ENCODE measurements at places on chromosomes 1 and 21. TPM values are rescaled to one million over a fixed set of nuclear protein-coding genes. Genes with fewer than 3 reads are reported as not detected.
A peak's percentile ranks its signal among the peaks of the same experiment; 100 is the strongest.

- no peak for DNase-seq
These were observed 22.5 kb downstream of the PKP1 start for GRCh38 chr1:201305815-201306214.

GRCh38 chr1:167713330-167714081 lies 8.3 kb upstream of the MPZL1 start:
- DNase-seq, result peak; percentile 83

DNA sequence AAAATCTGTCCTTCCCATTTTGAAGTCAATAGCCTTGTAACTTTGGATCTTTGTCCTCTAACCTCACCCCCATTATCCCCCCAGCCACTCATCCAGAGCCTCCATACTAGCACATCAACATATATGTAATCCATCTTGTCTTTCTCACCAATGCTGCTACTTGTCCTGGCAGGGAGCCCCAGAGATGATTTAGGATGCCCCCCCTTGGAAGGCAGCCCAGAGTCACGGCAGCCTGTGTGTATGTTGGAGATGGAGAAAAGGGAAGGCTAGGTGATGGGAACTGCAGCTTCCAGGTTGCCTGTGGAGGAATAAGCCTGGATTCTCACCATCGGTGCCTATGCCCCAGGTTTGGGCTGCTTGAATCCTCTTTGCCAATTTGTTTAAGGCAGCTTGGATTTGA lies 51.7 kb upstream of the SCMH1 start:
- DNase-seq, result no peak

DNA sequence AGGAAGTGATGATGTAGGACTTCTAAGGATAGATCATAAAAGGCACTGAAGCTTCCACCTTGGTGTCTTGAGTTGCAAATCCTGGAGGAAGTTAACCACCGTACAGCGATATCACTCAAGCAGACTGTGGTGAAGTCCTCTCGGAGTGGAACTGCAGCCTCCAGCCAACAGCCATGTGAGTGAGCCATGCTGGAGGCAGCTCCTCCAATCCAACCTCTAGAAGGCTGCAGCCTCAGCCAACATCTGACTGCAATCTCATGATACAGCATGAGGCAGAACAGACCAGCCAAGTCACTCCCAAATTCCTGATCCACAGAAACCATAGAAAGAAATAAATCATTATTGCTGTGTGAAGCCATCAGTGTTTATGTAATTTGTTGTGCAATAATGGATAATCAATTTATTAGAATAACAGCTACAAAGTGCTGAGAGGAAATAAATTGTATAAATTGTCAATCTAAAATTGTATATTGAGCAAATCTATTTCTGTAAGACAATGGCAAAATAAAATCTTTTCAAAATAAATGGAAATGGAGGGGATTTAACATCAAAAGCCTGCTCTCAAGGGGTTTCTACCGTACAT lies 65.0 kb downstream of the PRSS38 start:
- no peak for DNase-seq

GRCh38 chr21:27425574-27425973 lies 458.7 kb upstream of the ADAMTS5 start:
- no peak for DNase-seq

GRCh38 chr1:234659538-234659937 lies 49.6 kb upstream of the IRF2BP2 start:
- no peak for DNase-seq

DNA sequence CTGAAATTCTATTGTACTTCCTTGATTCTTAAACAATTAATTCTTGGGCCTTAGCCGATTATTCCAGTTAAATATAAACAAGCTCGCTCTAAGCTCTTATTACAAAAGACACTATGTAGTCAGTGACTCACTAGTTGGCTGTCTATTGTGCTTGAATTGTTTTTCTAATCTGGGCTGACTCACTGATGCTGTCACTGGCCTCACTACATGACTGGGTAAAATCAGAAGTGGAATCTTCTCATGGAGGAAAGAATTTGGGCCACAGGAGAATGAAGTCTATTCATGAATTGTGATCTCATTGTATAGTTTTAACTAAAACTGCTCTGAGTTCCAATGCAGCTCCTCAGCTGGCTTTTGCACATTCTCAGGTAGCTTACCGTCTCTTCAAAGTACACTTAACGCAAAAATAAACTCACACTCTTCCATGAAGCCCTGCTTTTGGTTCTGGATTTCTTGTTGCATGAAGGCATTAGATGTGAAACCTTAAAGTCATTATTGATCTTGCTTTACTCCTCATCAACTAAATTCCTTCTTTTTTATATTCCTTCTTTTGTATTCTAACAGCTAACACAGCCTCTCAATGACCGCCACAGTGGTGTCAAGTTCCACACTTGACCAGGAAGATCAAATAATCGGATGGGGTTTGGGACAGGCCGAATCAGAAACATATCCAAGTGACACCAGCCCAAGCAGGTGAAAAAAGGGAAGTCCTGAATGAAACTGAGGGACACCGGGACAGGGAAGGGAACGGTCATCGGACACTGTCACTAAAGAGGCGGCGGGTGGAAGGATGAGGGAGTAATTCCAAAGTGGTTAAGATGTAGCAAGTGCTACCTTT lies 80.9 kb upstream of the LBR start:
- no peak for DNase-seq

DNA sequence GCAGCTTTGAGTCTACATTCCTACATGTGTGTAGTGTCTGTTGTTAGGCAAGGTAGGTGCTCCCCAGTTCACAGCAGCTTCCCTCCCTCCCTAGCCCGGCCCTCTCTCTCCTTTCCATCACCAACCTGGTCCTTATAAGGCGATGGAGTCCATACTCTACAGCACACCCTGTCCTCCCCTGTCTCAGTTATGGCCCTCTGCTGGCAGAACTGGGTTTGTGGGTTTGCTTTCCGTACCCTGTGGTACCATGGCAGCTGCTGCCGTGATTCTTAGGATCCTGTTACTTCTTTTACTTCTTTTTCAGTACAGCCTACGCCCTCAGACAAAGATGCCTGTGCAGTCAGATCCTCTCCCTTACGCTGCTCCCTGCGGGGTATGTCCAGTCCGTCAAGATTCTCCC lies 31.7 kb downstream of the AK5 start:
- DNase-seq, result no peak

GRCh38 chr1:236844499-236845271 lies 49.6 kb downstream of the MTR start:
- DNase-seq, result no peak

GRCh38 chr1:97943354-97943753 lies 22.5 kb upstream of the DPYD start:
- no peak for DNase-seq

- no peak for DNase-seq
These were observed 52.5 kb downstream of the CNN3 start for GRCh38 chr1:94874423-94874822.

DNA sequence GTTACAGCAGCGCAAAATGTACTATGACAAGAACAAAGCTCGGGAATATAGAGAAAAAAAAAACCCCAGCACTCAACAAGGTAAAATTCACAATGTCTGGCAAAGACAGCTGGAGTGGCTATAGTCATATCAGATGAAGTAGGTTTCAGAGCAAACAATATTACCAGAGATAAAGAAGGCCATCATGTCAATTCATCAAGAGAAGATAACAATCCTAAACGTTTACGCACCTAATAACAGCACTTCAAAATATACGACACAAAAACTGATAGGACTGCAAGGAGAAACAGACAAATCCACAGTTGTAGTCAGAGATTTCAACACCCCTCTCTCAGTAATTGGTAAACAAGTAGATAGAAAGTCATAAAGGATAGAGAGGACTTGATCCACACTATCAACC lies 455.2 kb downstream of the PTPRU start:
- DNase-seq, result no peak

GRCh38 chr1:109981004-109981335 lies 3.6 kb upstream of the AHCYL1 start:
- no peak for DNase-seq

DNA sequence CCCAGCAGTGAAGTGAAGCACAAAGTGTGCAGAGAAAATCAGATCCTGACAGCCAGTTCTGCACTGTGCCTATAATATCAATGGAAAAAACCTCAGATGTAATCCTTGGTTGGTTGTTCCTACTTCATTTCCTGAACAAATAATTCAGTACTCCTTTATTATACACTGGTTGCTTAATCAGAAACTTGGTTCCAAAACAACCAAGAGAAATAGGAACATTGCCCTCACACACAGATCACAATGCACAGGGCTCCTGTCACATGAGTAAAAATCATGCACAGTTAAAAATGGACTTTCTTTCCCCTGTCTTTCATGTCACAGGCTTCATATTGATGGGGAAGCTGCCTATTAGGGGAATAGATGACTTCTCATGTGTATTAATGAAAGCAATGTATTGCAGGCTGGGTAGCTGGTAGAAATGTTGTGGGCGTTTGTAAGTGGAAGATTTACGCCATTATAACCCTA lies 9.7 kb downstream of the DNASE2B start:
- DNase-seq, result no peak

GRCh38 chr1:111191496-111191895 lies 8.9 kb downstream of the DENND2D start:
- no peak for DNase-seq

- DNase-seq, result no peak
These were observed 23.5 kb downstream of the DNAJC6 start for GRCh38 chr1:65332821-65333220.

DNA sequence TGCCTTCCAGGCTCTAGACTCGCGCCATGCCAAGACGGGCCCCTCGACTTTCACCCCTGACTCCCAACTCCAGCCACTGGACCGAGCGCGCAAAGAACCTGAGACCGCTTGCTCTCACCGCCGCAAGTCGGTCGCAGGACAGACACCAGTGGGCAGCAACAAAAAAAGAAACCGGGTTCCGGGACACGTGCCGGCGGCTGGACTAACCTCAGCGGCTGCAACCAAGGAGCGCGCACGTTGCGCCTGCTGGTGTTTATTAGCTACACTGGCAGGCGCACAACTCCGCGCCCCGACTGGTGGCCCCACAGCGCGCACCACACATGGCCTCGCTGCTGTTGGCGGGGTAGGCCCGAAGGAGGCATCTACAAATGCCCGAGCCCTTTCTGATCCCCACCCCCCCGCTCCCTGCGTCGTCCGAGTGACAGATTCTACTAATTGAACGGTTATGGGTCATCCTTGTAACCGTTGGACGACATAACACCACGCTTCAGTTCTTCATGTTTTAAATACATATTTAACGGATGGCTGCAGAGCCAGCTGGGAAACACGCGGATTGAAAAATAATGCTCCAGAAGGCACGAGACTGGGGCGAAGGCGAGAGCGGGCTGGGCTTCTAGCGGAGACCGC lies 2.0 kb upstream of the OLIG2 start:
- no peak for DNase-seq

The PLXNA2 gene
- total RNA-seq, result 40.6 TPM

The GPR3 gene
- 0.37 TPM for total RNA-seq

The NBPF1 gene
- 28.9 TPM for total RNA-seq

The GON4L gene
- 48.2 TPM for total RNA-seq

The MTOR gene
- 26.7 TPM for total RNA-seq

The C1orf116 gene
- total RNA-seq, result not detected

The FAM110D gene
- total RNA-seq, result 4.5 TPM

The OR6N1 gene
- total RNA-seq, result not detected
